ENCODE measurements at places on chromosomes 2 and 18. TPM values are rescaled to one million over a fixed set of nuclear protein-coding genes. Genes with fewer than 3 reads are reported as not detected.

The SLC5A7 gene
- total RNA-seq = not detected

The OR6B2 gene
- not detected for total RNA-seq

The OTX1 gene
- 0.20 TPM for total RNA-seq

The AMER3 gene
- not detected for total RNA-seq

Measured in subcutaneous preadipocyte (primary cell).